HCEC 1CT (cell line): ENCODE measurements at places on chromosomes 6 and 20.

- DNase-seq: no peak
Measured at GRCh38 chr20:57620274-57620990, at the start of gene ZBP1. Gene ZBP1 (minus strand): TSS chr20:57620426. CDS start chr20:57620295, 131 bp downstream.

DNA sequence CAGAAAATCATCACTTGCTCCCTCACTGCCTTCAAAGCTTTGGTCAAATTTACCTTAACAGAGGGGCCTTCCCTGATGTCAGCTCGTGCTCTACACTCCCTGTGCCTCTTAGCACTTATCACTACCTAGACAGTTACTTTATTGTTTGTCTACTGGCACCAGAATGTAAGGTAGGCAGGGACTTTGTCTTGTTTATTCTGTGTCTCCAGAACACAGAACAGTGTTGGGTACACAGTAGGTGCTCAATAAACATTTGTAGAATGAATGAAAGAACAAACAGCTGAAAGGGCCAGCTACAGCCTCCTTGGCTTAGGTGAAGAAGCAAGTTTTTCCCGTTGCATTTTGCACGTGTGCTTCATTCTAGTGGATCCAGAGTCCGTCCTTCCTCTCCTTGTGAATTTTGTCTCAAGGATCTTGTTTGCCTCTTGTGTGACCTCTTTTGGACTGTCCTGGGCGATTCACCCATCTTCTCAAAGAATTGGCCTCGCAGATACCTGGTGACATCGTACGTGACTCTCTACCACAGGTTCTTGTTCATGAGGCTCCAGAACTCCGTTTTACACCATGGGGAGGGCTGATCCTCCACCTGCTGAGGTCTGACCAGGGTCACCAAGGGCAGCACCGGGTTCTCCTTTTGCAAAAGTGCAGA, 84.2 kb upstream of the ARMC2 start:
- DNase-seq: no peak

GRCh38 chr6:155040901-155041650, 46.0 kb downstream of the TIAM2 start:
- no peak for DNase-seq

GRCh38 chr6:45569210-45569945, 191.6 kb upstream of the SUPT3H start:
- DNase-seq: no peak

GRCh38 chr6:134166511-134167261, 114.3 kb upstream of the SLC2A12 start:
- no peak for DNase-seq

DNA sequence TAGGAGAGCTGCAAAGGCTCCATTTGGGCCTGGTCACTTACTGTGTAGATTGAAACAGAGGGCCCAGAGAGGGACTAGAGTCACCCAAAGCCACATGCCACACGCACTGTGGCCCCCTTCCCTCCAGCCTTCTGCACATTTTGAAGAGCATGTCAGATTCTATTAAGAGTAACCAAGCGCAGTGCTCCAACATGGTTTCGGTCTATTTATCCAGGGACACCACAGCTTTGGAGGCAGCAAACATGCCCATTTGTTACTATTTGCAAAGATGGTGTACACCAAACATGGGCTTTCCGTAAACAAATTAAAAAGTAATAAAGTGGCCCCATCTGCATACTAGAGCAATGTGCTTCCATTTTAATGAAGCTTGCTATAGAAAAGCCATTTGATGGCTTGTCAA, 43.7 kb upstream of the CCDC167 start:
- DNase-seq: no peak

- DNase-seq: no peak
Measured at GRCh38 chr20:33249456-33249855, 13.7 kb downstream of the BPIFA1 start.

GRCh38 chr6:21335591-21335990, 258.0 kb upstream of the SOX4 start:
- DNase-seq: no peak

GRCh38 chr6:136921936-136922684, at the start of gene SLC35D3:
Gene SLC35D3 (plus strand): TSS chr6:136922301. CDS start chr6:136922429, 128 bp downstream.
- no peak for DNase-seq

DNA sequence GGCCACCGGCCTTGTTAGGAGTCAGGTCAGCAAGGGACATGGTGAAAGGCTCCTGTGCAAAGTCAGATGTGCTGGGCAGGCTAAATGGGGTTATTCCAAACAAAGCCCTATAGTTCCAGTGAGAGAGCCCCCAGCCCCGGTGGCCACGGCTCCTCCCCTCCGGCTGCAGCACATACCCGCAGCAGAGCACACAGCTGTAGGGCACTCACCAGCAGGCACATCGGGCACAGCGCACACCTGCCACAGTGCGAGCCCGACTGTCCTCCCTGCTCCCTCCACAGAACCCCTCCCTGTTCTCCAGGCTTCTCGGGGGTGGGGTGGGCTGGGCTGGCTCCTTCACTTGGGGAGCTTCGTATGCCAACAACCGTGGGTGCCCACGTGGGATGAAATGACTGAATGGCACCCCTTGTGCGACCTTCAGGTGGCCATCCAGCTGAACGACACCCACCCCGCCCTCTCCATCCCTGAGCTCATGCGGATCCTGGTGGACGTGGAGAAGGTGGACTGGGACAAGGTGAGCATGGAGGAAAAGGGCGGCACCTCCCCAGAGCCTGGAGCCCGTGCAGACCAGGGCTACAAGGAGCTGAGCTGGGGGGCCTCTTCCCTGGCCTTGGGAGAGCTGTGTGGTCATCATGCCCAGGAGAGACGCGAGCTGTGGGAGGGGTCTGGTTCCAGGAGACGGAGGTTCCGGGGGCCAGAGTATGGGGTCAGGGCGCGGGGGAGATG, 30.9 kb downstream of the PYGB start:
- no peak for DNase-seq

- peak; percentile 59 for DNase-seq
Measured at GRCh38 chr6:108133594-108134179, 32.1 kb upstream of the NR2E1 start.

- no peak for DNase-seq
Measured at GRCh38 chr6:139643986-139644385, 269.5 kb upstream of the CITED2 start.

GRCh38 chr6:155493026-155493693, 37.5 kb upstream of the NOX3 start:
- no peak for DNase-seq

- no peak for DNase-seq
Measured at GRCh38 chr6:168075787-168076202, 3.2 kb downstream of the FRMD1 start.

- DNase-seq: no peak
Measured at GRCh38 chr6:41746107-41746506, 1.1 kb downstream of the PGC start.

DNA sequence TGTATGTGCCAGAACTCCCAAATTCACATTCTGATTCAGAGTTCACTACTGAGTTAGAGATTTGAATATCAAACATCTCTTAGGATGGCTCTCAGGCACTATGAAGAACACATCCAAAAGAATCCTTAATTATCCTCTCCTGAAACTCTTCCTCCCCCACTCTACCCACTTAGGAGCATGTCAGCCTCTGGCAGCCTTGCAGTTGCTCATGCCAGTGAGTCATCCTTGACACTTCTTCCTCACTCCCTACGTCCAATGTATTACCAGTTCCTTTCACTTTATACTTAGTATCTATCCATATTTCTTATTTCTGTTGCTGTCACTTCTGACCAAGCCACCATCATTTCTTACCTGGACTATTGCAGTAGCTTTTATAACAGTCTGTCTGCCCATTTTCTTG, 192.0 kb upstream of the IMPG1 start:
- no peak for DNase-seq

DNA sequence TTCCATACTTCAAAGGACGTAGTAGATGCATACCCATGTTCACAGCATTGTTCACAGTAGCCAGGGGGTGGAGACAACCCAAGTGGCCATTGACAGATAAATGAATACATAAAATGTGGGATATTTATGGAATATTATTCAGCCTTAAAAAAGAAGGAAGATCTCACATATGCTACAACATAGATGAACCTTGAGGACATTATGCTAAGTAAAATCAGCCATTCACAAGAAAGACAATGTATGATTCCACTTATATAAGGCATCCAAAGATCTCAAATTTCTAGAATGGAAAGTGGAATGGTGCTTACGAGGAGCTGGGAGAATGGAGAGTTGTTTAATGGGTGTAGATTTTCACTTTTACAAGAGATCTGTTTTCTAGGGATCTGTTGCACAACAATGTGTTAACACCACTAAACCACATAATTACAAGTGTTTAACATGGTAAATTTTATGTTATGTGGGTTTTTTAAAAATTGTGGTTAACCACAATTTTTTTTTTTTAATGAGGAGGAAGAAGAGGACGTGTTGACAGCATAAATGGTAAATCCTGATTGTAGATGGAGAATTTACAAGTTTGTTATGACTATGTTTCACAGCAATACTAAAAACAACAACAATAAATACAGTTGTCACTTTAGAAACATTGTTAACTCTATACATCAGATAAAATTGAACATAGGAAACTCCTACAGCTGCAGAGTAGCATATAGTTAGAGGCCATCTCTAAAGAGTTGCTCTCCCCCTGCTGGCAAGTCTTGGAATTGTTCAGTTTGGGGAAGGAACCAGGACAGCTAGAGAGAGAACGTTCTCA, 41.6 kb downstream of the CCN2 start:
- peak; percentile 58 for DNase-seq

DNA sequence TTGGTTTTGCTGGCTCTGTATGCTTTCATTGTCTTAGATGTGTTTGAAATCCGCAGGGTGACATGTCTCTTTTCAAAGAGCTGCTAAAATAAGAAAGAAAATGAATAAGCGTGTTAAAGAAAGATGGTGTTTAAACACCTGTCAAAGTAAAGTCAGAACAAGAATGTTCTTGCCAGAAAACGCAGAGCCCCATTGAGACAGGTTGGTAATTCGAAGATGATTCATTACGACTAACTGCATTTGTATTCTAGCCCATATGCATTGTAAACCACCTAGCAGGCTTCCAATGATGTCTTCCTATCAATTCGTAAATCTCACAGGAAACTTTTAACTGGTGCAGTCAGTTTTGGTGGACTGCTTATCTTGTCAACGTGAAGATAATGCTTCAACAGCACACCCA, 16.8 kb downstream of the PHACTR2 start:
- peak; percentile 55 for DNase-seq

- DNase-seq: peak; percentile 87
Measured at GRCh38 chr6:132512638-132513632, at the start of gene STX7. Gene STX7 (minus strand): TSS chr6:132513116. CDS start chr6:132503530, 9,586 bp downstream.

DNA sequence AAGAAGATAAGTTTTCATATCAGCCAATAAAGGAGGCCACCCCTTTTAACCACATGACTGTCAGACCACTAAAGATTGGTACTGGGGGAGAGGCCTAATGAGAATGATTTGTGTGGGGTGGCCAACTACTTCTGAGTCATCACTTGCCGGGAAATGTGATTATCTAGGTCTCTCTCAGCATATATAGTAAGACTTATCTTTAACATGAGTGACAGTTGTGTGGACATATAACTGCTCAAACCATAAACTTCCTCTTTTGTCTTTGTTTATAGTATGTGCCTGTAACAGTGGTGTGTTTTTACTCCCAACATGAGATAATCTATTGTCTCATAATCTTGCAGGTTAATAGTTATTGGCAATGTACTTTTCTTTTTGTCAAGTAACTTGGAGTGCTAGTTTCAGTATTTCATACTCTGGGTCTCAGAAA, 312.4 kb downstream of the CDKAL1 start:
- peak; percentile 9 for DNase-seq

- no peak for DNase-seq
Measured at GRCh38 chr20:59692139-59692538, 87.8 kb downstream of the PHACTR3 start.

DNA sequence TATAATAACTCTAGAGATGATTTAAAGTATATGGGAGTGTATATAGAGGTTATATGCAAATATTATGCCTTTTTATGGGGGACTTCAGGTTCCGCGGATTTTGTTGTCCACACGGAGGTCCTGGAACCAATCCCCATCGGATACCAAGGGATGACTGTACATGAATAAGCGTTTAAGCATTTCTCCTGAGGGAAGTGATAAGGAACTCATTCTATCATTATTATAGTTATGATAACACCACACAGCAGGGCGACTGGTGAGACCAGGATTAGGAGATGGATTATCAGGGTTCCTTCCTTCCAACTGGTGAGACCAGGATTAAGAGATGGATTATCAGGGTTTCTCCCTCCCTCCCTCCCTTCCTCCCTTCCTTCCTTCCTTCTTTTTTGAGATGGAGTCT, 6.6 kb downstream of the ECI2 start:
- DNase-seq: no peak

DNA sequence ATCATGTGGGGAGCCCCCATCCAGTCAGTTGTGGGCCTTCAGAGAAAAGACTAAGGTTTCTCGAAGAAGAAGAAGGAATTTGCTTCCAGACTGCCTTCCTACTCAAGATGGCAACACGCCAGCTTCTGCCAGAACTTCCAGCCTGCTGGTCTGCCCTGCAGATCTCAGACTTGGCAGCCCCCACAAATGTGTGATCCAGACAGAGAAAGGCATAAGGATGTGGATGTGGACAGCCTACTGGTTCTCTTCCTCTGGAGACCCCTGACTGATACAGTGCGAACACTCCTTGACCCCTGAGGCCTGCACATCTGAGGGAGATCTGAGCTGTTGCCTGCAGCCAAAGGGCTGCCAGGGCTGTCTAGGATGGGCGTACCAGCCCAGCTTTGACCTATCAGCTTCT, 8.6 kb downstream of the GABRR1 start:
- no peak for DNase-seq

DNA sequence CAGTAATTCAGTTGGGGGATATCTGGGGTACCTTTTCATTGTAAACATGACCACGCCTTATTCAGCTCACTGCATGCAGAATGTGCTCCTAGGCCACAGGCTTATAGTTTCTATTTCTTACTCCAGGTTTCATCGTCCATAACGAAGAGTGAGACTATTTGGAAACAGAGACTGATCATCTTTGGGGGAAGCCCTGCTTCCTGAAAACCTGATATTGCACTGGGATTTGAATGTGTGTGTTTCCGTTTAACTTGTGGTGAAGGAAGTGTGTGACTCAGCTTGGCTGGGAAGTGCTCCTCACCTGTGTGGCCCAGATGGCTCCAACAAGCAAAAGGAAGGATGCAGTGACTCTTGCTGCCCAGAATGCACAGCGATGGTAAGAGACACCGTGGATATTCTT, 19.6 kb upstream of the LTV1 start:
- no peak for DNase-seq

GRCh38 chr6:134094441-134094840, 42.0 kb upstream of the SLC2A12 start:
- no peak for DNase-seq

DNA sequence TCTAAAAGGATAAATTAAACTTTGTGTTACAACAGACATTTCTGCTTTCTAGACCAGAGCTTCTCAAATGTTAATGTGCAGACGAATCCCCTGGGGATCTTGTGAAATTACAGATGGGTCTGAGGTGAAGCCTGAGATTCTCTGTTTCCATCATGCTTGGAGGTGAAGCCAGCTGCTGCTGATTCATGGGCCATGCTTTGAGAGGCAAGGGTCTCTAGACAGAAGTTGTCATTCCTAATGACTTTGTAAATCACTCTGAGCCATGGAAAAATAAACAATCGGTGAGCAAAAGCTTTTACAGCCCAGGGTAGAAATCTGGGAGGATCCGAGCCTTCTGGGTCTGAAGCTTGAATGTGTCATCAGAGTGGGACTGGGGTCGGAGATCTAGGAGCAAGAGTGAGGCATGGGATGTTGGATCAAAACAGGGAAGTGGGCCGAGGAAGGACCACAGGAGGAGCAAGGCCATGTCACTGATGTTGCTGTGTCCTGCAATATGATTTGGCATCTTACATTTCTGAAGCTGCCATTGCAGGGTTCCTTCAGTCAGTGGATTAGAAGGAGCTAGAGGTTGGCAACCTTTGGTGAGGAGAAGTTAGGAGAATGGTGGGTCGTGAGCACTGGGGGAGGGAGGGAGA, 77.3 kb downstream of the TRMT11 start:
- DNase-seq: peak; percentile 45
